Activated T-helper 1 cell treated with anti-CD3 and anti-CD28 coated beads, Interleukin-12 subunit alpha, Interleukin-12 subunit beta, Interleukin-2, Interleukin-4 antibody, amounts not matched to agents 30 ng/mL and 10 ng/mL and 1 ng/mL, durations not matched to agents 14 hours and 24 hours and 36 hours (primary cell): ENCODE measurements at places on chromosomes 1 and 21.
A peak's percentile ranks its signal among the peaks of the same experiment; 100 is the strongest.

DNA sequence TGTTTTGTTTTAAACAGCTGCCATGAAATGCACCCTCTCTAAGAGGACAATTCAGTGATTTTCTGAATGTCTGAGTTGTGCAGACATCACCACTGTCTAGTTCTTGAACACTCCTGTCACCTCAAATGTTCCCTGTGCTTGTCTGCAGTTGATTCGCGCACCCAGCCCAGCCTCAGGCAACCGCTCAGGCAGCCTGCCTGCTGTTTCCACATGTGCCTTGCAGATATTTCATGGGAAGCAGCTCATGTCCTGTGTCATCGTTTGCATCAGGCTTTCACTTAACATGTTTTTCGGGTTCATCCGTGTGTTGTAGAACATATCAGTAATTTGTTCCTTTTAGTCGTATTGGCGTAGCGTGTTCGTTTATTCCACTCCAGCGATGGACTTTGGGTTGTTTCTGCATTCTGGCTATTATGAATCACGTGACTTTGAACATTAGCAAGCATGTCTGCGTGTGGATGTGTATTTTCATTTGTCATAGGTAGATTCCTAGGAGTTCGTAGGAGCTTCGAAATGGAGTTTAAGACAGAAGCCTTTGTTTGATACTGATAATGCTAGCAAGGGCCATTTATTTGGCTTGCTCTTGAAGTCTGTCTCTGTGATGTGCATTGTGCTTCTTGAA, 12.1 kb downstream of the ADARB1 start:
- no peak for DNase-seq
- H3K27me3 ChIP-seq: no peaks in the 10 kb centered on the region
- H3K4me3 ChIP-seq: peak overlapping the region; percentile 8
- H3K27ac ChIP-seq: peak overlapping the region; percentile 34
- peaks cover 89% of the 10 kb centered on the region for H3K4me1 ChIP-seq
- H3K36me3 ChIP-seq: peaks cover 24% of the 10 kb centered on the region

GRCh38 chr1:78839704-78840277, 166.7 kb downstream of the ADGRL4 start:
- no peak for DNase-seq
- peaks cover 6% of the 10 kb centered on the region for H3K27me3 ChIP-seq
- no peaks in the 10 kb centered on the region for H3K36me3 ChIP-seq
- H3K4me1 ChIP-seq: peaks cover 12% of the 10 kb centered on the region
- H3K27ac ChIP-seq: no peak overlapping the region
- no peak overlapping the region for H3K4me3 ChIP-seq

DNA sequence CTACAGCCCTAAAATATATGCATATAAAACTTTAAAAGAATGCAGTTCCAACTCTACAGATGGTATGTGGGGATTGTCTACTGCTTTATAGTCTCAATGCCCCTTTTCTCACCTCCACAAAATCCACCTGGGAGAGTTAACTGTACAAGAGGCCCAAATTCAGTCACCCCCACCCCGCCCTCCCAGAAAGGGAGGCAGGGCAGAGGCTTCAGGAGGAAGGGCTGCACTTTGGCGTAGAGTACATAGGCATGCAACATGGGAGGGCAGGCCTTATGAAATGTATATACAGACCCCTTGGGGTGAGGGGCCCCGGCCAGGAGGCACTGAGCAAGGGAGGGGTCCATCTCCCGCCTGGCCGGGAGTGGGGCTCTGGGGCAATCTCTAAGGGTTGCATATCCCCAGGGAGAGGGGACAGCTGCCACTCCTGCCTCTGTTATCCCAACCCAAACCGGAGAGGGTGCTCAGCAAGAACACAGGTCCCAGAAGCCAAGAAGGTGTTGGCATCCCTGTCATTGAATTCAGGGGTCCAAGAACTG, 1.3 kb upstream of the PYGO2 start:
- H3K4me3 ChIP-seq: peak overlapping the region; percentile 90
- no peak for DNase-seq
- peaks cover 47% of the 10 kb centered on the region for H3K36me3 ChIP-seq
- no peaks in the 10 kb centered on the region for H3K27me3 ChIP-seq

- no peak overlapping the region for H3K27ac ChIP-seq
- DNase-seq: no peak
- no peaks in the 10 kb centered on the region for H3K36me3 ChIP-seq
Observed at GRCh38 chr1:98331243-98331642, 330.3 kb upstream of the SNX7 start.

DNA sequence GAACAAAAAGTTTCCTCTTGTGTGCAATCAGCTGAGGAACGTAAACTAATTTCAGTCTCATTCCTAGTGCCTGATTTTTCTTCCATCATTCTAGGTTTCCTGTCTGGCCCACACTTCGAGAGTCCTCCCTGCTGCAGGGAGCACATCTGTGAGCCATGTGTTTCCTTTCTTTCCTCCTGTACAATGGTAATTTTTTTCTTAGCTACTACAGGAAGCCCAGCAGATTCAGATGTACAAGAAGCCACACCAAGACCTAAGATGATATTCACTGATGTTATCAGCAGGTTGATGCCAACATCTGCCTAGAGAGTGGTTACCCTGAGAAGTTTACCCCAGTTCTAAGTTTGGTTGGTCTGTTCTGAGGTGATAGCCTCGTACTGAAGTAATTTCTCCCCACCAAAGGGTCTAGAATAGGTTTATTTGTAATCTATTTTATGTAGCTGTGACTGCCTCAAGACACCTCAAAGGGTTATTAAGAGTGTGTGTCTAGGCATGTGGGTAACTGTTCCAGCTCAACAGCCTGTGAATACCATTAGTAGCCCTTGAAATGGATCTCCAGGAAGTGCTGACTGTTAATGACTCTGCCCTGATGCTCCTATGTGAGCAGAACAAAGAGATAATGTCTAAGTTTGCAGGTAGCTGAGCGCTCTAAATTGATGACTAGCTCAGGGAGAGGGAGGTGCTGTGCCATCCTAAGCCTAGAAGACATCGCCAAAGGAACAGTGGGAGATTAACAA, 31.7 kb upstream of the CLDN14 start:
- H3K4me3 ChIP-seq: no peak overlapping the region
- no peak for DNase-seq
- peaks cover 6% of the 10 kb centered on the region for H3K27me3 ChIP-seq
- no peaks in the 10 kb centered on the region for H3K4me1 ChIP-seq

DNA sequence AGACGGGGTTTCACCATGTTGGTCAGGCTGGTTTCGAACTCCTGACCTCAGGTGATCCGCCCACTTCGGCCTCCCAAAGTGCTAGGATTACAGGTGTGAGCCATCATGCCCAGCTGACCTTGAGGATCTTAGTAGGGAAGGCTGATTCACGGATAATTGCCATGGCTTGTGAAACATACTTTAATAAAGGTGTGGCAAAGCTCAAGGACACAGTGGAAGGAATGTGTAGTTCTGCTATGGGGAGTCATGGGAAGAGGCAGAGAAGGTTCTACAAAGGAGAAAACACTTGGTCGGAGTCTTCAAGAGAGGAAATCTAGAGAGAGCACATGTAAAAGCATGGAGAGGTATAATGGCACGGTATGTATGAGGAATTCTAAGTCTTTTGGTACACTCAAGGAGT, 12.7 kb upstream of the PTCH2 start:
- no peak overlapping the region for H3K27ac ChIP-seq
- H3K36me3 ChIP-seq: peaks cover 24% of the 10 kb centered on the region
- H3K4me3 ChIP-seq: no peak overlapping the region
- H3K27me3 ChIP-seq: no peaks in the 10 kb centered on the region
- no peak for DNase-seq

- no peak overlapping the region for H3K27ac ChIP-seq
- no peaks in the 10 kb centered on the region for H3K4me1 ChIP-seq
- H3K27me3 ChIP-seq: peaks cover 12% of the 10 kb centered on the region
- H3K36me3 ChIP-seq: peaks cover 2% of the 10 kb centered on the region
- no peak overlapping the region for H3K4me3 ChIP-seq
Observed at GRCh38 chr1:229889031-229889517, 178.0 kb upstream of the GALNT2 start.

DNA sequence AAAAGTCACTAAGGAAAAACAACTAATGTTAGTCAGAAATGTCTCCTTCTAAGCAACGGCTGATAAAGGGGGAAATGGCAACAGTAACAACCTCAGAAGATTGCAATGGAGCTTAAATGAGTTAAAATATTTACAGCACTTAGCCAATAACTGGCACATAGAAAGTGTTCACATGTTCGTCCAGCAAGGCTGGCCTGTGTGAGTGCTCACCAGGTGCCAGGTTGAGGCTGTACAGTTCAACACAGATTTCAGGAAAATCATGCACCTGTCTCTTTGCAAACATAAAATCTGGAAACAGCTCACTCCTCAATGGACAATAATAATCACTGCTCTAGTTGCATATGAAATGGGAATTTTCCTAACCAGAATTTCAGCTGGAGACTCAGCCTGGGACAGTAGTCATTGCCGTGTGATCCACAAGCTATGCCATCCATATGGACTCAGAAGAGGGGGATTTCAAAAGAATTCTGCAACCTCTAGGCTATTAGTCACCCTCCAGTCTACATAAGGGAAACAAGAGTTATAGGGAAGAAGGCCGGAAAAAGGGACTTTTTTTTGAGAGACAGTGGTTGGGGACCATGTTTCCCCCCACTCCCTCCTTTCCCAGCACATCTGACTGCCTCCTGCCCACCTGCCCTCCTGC, 68.6 kb downstream of the SYDE2 start:
- no peak overlapping the region for H3K27ac ChIP-seq
- no peaks in the 10 kb centered on the region for H3K36me3 ChIP-seq
- H3K4me3 ChIP-seq: no peak overlapping the region
- peaks cover 16% of the 10 kb centered on the region for H3K27me3 ChIP-seq
- DNase-seq: no peak

- peak overlapping the region; percentile 79 for H3K27ac ChIP-seq
- peaks cover 31% of the 10 kb centered on the region for H3K36me3 ChIP-seq
- DNase-seq: no peak
- H3K27me3 ChIP-seq: no peaks in the 10 kb centered on the region
Observed at GRCh38 chr1:41662765-41663437, 178.4 kb upstream of the EDN2 start.

- no peak for DNase-seq
- no peak overlapping the region for H3K27ac ChIP-seq
- H3K4me3 ChIP-seq: no peak overlapping the region
- peaks cover 5% of the 10 kb centered on the region for H3K4me1 ChIP-seq
- H3K27me3 ChIP-seq: peaks cover 2% of the 10 kb centered on the region
- peaks cover 8% of the 10 kb centered on the region for H3K36me3 ChIP-seq
Observed at GRCh38 chr21:45753445-45753844, 109.9 kb downstream of the PCBP3 start.

DNA sequence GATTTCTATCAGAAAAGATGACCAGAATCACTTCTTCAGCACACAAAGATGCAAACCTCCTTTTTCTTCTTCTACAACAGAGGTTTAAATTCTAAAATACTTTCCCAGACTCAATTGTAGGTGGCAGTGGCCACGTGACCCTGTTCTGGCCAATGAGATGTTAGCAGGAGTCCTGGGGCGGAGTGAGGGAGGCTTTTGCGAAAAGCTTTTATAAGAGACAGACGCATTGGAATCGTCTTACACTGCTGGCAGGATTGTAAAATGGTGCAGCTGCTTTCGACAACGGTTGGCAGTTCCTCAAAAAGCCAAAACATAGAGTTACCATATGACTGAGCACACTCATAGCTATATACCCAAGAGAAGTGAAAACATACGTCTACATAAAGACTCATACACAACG, 87.0 kb upstream of the MAGI3 start:
- H3K4me1 ChIP-seq: no peaks in the 10 kb centered on the region
- no peak overlapping the region for H3K27ac ChIP-seq
- H3K36me3 ChIP-seq: no peaks in the 10 kb centered on the region

DNA sequence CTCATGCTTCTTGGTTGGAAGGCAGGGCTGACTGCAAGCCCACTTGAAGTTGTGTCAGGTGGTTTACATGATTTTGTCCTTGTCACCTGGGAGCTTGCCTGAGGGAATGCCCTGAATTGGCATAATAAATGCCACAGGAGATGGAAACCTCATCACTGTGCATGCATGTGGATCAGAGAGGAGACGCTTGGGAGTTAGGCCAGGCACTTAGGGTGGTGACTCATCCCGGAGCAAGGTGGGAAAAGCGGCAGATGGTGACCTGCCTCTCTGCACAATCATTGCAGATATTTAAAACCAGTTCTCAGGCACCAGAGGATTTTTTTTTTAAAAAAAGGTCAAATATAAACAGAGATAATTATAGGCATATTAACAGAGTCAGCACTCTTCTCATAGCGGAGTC, 202.2 kb upstream of the KIAA0040 start:
- no peak overlapping the region for H3K27ac ChIP-seq
- peaks cover 9% of the 10 kb centered on the region for H3K27me3 ChIP-seq
- no peaks in the 10 kb centered on the region for H3K36me3 ChIP-seq
- H3K4me1 ChIP-seq: no peaks in the 10 kb centered on the region
- H3K4me3 ChIP-seq: no peak overlapping the region
- no peak for DNase-seq
